RPMI7951 (cell line): ENCODE measurements at places on chromosomes 12 and 14.
A peak's percentile ranks its signal among the peaks of the same experiment; 100 is the strongest.

GRCh38 chr12:25051656-25052195 is 102.8 kb upstream of the BCAT1 start:
- DNase-seq = no peak

DNA sequence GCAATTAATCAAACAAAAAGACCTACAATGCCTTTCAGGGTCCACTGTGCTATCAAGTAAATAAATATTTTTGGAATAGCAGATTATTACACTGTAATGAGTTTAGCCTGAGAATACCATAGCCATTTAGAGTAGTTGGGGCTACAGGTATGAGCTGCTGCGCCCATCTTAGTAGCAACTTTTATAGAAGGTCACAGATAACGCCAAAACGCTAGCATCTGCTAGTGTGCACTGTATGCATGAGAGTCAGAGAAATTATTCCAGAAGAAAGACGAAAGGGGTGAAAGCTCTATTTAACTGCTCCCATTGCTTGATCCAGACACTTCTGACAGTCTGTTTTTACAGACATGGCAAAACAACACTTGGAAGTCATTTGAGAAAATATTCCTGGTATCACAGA is 48.5 kb upstream of the SLC2A13 start:
- DNase-seq = no peak

DNA sequence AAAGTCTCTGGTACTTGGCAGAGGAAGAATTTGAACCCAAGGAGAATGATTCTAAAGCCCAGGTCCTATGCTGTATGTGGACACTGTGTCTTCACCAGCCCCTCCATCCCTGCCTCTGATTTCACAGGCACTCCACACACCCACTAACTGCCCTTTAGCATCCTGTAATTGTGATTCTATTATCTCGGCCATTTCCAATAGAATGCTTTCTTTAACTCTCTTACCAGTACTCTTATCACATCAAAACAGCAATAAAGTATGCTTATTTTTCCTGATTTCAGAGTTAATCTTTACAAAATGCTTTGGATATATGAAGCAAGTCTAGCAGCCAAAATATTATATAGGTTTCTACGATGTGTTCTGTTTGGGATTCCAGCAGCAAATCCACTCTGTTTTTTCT is 37.9 kb upstream of the BTG1 start:
- DNase-seq = no peak

DNA sequence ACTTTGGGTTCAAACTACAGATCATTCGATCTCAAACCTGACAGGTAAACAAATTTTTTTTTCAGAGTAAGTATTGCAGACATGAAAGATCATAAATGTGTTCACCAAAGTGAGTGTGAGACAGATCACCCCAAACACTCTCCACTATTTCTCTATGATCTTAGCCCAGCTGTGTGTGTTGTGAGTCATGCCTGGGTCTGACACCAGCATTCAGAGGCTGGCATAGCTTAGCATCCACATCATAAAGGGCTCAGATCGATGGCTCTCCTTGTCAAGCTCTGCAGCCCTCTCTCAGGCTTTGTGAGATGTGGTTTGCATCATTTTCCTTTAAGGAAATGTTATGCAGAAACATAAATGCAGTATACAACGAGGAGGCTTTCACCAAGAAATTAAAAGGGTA is 164.9 kb downstream of the ETV6 start:
- DNase-seq = peak; percentile 81

DNA sequence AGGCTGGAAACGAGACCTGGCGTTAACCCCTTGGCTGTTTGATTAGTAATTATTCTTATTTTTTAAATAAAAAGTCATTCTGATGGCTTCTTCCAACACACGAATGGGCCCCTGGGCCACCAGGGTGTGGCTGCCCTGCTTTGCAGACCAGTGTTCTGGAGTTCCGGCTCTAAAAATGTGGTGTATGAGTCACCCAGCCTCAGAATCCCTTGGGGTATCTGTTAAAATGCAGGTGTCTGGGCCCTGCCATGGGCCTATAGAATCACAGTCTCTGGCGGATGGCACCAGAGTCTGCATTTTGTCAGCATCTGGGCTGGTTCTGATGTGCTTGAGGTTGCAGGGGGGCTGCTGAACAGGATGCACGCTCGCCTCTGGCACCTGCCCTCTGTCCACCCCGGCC is 2.5 kb upstream of the PSMC1 start:
- DNase-seq = peak; percentile 40
